RCC 7860 (cell line): ENCODE measurements at places on chromosomes 6 and 20.

DNA sequence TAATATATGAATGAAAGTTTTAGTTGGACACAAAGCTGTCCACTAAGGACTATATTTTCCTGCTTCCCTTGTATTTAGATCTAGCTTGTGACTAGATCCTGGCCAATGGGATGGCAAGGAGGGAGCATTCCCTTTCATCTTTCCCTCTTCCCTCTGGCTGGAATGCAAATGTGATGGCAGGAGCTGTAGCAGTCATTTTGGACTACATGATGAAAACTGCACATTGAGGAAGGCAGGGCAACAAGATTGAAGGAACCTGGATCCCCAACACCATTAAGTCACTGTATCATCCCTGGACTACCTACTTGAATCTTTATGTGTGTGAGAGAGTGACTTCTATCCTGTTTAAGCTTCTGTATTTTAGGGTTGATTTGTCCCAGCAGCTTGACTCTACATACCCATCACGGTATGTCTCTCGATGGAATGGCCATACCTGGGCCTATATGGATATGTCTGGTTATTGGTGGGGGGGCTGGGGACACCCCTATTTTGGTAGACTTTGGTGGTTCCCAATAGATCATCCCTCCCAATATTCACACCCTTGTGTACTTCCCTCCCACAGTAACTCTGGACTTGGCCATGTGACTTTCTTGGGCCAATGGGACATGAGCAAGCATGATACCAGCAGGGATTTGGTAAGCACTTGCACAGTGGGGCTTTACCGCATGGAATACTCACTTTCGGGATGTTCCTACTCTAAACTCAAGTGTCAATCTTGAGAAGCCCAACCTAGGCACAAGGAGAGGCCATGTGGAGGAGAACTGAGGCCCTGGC is 128.5 kb downstream of the VEGFA start:
- no peak for DNase-seq

- DNase-seq = no peak
These were observed 24.1 kb downstream of the CARMIL1 start for GRCh38 chr6:25303254-25303653.

GRCh38 chr20:43925215-43925614 is 10.6 kb downstream of the TOX2 start:
- no peak for DNase-seq

- peak; percentile 77 for DNase-seq
These were observed 1.5 kb upstream of the GMEB2 start for GRCh38 chr20:63628246-63628975.

DNA sequence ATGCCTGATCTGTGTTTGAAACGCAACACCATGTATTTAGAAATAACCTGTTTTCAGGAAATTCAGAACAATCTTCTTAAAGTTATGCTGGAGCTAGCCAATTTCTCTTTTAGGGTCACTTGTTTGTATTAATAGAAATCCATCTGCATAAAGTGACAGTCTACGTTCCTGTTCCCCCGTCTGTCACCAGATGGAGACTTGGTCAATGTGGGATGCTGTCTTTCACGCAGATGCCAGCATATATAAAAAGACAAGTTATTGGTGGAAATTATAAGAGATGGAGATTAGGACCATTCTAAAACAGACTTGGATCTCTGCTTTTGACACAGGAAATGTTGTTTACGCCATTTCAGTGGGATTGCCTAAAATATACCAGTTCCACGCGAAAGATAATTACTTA is 162.5 kb upstream of the STMND1 start:
- DNase-seq = no peak

- DNase-seq = no peak
These were observed 9.9 kb downstream of the CYP21A2 start for GRCh38 chr6:32047855-32048766.

DNA sequence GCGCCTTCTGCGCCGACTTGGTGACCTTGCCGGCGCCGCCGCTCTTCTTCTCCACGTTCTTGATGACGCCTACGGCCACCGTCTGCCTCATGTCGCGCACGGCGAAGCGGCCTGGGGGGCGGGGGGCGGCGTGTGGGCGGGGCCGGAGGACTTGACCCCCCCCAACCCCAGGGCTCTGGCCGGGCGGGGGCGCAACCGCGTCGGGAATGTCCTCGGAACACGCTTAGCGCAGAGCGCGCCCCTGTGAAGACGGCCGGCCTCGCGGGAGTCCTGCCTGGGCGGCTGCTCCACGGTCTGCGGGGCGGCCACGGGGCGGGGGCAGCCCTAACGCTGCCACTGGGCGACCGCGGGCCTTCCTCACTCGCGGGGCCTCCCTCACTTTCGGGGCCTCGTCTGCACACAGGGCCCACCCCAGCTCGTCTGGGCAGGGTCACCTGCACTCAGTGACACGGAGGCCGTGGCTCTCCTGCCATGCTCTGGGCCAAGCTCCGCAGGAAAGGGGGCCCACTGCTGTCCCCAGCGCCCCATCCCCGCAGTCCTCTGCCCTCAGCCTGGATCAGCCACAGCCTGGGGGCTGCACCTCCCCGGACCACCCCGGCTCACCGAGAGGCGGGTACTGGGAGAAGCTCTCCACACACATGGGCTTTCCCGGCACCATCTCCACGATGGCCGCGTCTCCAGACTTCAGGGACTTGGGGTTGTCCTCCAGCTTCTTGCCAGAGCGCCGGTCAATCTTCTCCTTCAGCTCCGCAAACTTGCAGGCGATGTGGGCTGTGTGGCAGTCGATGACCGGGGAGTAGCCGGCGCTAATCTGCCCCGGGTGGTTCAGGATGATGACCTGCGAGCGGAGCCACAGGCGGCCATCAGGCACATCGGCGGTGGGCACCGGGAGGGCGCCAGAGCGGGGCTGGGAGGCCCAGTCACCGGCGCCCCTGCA is 10.3 kb downstream of the EEF1A2 start:
- DNase-seq = no peak
